ENCODE measurements at places on chromosomes 7 and 10. TPM values are rescaled to one million over a fixed set of nuclear protein-coding genes. Genes with fewer than 3 reads are reported as not detected.

Gene SMO
- 2.3 TPM for total RNA-seq

Gene GIMAP6
- total RNA-seq = 251 TPM

Gene MYOZ1
- not detected for total RNA-seq

Gene NOS3
- 28.4 TPM for total RNA-seq

GRCh38 chr10:127755753-127756152 is 18.8 kb downstream of the FOXI2 start:
- DNase-seq = no peak

GRCh38 chr7:130950054-130950453 is 216.0 kb upstream of the KLF14 start:
- DNase-seq = no peak

DNA sequence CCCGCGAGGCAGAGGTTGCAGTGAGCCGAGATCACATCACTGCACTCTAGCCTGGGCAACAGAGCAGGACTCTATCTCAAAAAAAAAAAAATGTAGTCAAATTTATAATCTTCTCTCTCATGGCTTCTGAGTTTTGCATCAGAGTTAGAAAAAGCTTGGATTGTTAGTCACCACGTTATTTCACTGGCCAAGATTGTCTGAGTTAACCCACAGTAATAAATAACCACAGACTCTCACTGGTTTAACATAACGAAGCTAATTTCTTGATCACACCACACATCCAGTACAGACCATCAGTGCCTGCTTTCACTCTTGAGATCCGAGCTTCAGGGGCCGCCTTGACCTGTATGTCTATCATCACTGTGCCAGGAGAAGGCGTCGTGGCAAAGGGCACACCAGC is 116.8 kb upstream of the JCAD start:
- DNase-seq = no peak

- DNase-seq = peak; percentile 28
Measured at GRCh38 chr10:12194752-12195271, 879 bp downstream of the NUDT5 start.

Data from dermis microvascular lymphatic vessel endothelial cell (primary cell).